Tracheal epithelial cell (primary cell): ENCODE measurements at places on chromosomes 13 and 19. TPM values are rescaled to one million over a fixed set of nuclear protein-coding genes. Genes with fewer than 3 reads are reported as not detected.

ERICH6B gene
- total RNA-seq, result not detected in 2 replicates

CLPTM1 gene
- total RNA-seq, result 37.3 and 43.9 TPM in 2 replicates

ZNF428 gene
- 17.1 and 23.1 TPM in 2 replicates for total RNA-seq

ARHGEF18 gene
- total RNA-seq, result 86.5 and 87.0 TPM in 2 replicates

PSG1 gene
- total RNA-seq, result under 0.01 TPM in 1 of 2 replicates, not detected in the other

ZNF529 gene
- 5.8 and 6.3 TPM in 2 replicates for total RNA-seq

GFY gene
- total RNA-seq, result not detected in 2 replicates

LILRB4 gene
- total RNA-seq, result under 0.01 TPM in 1 of 2 replicates, not detected in the other

CARM1 gene
- total RNA-seq, result 15.8 and 18.8 TPM in 2 replicates

IQCN gene
- total RNA-seq, result under 0.01 TPM in 1 of 2 replicates, not detected in the other
